ENCODE measurements at places on chromosomes 4 and X. TPM values are rescaled to one million over a fixed set of nuclear protein-coding genes. Genes with fewer than 3 reads are reported as not detected.

DNA sequence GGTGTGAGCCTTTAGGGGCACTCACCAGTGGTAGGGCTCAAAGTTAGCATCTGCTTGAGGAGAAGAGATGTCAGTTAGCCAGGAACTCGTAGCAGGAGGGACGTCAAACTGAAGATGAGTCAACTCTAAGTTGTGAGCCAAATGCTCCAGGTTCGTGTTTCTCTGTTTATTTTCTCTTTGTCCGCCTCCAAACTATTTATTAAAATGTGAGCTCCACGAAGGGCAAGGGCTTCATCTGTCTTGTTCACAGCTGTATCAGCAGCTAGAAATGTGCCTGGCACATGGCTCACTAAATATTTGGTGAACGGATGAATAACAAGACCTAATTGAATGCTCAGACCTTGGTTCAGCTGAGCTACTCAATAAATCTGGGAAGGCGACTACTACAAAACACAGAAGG is 248.9 kb downstream of the BCOR start:
- DNase-seq, result no peak

- DNase-seq, result no peak
Measured at GRCh38 chr4:123380728-123381716, 15.6 kb upstream of the SPRY1 start.

ZNF185 gene
- 7.0 TPM for total RNA-seq

CCDC120 gene
- 2.9 TPM for total RNA-seq

DNA sequence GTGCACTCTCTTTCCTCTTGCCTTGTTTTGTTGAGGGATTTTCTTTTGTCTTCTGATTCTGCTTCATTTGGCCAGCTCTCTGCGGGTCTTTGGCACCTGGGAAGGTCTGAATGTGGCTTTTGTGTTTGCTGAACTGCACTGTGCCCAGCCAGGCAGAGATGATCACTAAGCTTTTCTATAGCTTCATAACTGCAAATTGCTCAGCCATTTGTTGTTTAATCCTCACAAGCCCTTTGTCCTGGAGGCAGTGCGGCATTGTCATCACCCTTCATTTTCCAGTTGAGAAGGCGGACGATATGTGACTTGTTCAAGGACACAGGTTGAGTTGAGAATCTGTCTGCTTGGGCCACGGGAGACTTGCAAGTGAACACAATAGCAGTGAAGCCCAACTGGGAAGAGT is 46.0 kb upstream of the SFRP2 start:
- no peak for DNase-seq

DNA sequence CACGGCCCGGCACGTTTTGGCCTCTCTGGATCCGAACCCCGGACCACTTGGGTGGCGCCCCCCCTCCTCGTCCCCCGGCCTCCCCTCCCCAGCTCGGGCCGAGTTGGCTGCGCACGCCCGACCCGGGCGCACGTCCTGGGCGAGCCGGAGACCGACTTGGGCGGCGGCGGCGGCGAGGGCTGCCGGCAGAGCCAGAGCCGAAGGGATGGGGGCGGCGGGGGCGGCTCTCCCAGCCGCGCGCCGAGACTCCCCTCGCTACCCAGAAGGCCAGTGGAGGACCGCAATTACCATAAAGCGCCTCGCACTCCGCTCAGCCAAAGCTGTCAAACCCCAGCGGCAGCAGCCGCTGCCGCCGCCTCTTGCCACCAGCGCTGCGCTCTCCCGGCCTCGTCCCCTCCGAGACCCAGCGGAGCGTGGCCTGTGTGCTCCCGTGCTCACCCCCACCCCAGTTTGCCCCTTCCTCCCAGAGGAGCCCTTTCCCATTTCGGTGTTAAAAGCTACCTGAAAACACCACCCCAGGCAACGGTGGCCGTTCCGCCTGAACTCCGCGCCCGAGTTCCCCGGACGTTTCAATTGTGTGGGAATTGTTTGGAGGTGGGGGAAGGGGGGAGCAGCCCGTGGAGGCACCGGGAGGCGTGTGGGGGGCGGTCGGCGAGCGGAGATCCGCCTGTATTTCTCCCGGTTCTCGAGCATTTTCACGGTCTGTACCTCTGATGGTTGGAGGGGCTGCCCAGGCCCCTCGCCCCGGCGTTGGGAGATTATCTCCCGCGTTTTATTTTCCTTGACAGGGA is 701 bp upstream of the BCOR start:
- no peak for DNase-seq

- DNase-seq, result no peak
Measured at GRCh38 chr4:186680641-186681040, 43.0 kb downstream of the FAT1 start.

TMEM35A gene
- not detected for total RNA-seq
